Activated CD4-positive, alpha-beta T cell treated with anti-CD3 and anti-CD28 coated beads, Interleukin-2, amount 10 ng/mL, durations not matched to agents 7 days and 5 days (primary cell): ENCODE measurements at places on chromosomes 4 and X. TPM values are rescaled to one million over a fixed set of nuclear protein-coding genes. Genes with fewer than 3 reads are reported as not detected.

The AR gene
- not detected for total RNA-seq

DNA sequence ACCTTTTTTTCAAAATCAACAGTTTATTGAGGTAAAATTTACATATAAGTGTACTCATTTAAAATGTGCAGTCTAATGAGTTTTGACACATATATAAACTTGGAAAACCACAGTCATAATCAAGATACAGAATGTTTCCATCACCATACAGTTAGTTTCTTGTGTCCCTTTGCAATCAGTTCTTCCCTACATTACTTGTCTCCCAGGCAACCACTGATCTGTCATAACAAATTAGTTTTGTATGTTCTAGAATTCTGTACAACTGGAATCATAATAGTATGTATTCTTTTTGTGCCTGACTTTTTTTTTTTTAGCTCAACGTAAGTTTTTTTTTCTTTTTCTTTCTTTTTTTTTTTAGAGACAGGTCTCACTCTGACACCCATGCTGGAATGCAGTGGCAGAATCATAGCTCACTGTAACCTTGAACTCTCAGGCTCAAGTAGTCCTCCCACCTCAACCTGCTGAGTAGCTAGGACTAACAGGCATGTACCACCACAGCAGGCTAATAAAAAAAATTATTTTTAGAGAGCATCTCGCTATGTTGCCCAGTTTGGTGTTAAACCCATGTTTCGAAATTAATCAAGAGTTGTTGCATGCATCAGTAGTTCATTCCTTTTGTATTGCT is 26.9 kb downstream of the ARFIP1 start:
- no peak overlapping the region for H3K27ac ChIP-seq
- H3K4me3 ChIP-seq: no peak overlapping the region
- peaks cover 14% of the 10 kb centered on the region for H3K4me1 ChIP-seq

The TMEM271 gene
- total RNA-seq: not detected

DNA sequence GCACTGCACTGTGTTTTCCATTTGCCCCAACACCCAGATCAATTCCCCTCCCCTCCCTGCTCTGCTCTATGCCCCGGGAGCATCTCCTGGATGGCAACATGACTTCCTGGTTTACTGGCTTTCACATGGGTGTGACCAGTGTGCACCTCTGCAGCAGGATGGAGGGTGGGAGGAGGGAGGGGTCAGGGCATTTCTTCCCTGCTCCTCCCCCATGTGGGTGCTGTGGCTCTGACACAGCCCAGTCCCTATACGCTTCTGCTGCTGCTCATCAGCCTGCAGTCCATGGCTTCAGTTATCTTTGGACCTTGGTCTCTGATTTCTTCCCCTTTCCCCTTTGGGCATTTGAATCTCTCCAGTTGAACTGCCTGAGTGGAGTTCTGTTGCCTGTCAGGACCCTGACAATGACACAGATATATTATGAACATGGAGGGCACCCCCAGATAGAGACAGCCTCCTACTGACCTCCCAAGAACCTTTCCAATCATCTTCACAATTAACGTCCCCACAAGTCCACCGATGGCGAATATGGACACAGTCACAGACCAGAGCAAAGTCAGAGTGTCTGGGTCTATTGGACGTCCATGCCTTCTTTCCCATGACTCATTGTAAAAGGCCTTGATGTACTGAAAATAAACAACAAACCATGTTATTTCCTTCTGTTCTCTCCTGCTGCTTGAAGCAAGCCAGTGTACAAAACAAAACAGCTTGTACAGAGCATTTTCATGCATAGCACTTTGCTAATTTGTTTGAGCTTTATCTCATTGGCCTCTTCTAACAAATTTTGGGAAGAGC is 24.8 kb downstream of the SLC2A9 start:
- H3K27me3 ChIP-seq: no peaks in the 10 kb centered on the region
- no peak overlapping the region for H3K27ac ChIP-seq
- DNase-seq: no peak
- peaks cover 55% of the 10 kb centered on the region for H3K4me1 ChIP-seq
- no peak overlapping the region for H3K4me3 ChIP-seq
- peaks cover 6% of the 10 kb centered on the region for H3K36me3 ChIP-seq

DNA sequence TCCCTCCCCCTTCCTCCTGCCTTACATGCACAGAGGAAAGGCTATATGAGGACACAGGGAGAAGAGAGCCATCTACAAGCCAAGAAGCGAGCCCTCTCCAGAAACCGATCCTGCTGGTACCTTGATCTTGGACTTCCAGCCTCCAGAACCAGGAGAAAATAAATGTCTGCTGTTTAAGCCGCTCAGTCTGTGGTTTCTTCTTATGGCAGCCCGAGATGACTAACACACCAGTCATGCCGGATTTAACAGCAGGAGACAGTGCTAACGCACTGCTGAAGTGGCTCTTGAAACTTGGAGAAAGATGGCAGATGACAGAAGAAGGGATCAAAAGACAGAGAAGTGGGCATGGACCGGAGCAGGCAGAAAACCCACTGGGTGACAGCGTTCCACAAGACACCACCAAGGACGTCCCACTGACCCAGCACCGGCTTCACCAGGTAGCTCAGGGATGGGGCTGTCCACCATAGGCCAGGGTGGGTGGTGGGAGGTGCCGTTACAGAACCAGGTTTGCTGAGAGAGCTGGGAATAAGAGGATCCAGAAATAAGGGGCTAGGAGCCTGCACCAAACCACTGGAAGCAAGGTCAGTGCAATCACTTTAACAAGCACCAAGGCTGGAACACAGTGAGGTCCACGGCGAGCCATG is 6.2 kb upstream of the MAN2B2 start:
- no peak for DNase-seq
- H3K4me1 ChIP-seq: no peaks in the 10 kb centered on the region
- no peak overlapping the region for H3K4me3 ChIP-seq
- H3K36me3 ChIP-seq: no peaks in the 10 kb centered on the region

The PDE5A gene
- 0.15 TPM for total RNA-seq

- H3K27me3 ChIP-seq: no peaks in the 10 kb centered on the region
- H3K36me3 ChIP-seq: peaks cover 48% of the 10 kb centered on the region
- H3K27ac ChIP-seq: peak overlapping the region; percentile 41
- DNase-seq: peak; percentile 45
- no peak overlapping the region for H3K4me3 ChIP-seq
Observed at GRCh38 chrX:41720125-41720779, 3.7 kb upstream of the GPR82 start.

The PDLIM5 gene
- total RNA-seq: 23.2 TPM

DNA sequence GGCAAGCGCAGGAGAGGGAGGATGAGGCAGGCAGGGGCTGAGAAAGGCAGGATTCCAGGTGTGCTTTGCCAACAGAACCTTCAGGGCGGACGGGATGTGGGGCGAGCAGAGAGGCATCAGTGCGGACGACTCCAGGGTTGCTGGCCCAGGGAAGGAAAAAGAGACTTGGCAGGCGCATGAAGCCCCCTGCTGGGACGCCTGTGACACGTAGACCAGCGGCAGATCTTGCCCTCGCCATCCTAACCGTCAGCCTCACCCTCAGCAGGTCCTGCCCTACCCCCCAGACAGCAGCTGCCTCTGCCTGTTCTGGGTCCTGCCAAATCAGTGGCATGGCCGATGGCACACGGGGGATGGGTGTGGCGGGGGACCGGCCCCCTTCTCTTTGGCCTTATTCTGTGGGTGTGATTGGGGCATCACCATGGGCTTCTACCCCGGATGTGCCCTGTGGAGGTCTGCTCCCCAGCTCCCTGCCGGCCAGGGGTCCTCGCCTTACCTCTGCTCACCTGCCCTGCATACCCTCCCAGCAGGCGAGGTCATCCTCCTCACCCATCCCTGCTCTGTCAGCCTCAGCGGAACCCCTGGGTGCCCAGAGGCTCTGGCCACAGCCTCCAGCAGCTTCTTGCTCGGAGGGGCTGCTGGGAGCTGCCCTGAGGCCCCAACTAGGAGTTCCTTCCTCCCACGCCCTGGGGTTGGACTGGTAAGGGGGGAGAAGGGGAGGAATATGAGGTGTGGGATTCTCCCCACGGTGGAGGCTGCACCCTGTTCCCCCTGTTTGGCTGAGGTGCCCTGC is 2.9 kb upstream of the SH3BP2 start:
- no peak overlapping the region for H3K4me3 ChIP-seq
- no peak for DNase-seq
- H3K27me3 ChIP-seq: no peaks in the 10 kb centered on the region

DNA sequence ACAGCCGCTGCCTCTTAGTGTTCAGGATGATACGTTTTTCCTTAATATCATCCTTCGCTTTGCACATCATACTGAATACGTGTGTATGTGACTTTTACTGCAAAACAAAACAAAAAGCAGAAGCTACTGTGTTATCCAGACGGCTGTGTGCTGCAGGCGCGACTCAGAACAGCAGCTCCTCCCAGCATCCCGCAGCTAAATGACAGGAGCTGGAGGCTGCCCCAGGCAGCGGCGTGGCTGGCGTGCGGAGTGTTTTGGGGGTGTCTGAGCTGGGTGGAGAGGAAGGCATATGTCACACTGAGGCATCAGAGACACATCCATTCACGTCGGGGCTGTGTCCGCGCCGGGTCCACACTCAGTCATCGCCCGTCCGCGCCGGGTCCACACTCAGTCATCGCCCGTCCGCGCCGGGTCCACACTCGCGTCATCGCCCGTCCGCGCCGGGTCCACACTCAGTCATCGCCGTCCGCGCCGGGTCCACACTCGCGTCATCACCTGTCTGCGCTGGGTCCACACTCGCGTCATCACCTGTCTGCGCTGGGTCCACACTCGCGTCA is 16.6 kb downstream of the PCGF3 start:
- peaks cover 39% of the 10 kb centered on the region for H3K36me3 ChIP-seq
- no peak overlapping the region for H3K27ac ChIP-seq
- H3K27me3 ChIP-seq: no peaks in the 10 kb centered on the region
- H3K4me1 ChIP-seq: peaks cover 8% of the 10 kb centered on the region

GRCh38 chrX:147803948-147804347 is 107.8 kb upstream of the FMR1 start:
- H3K27me3 ChIP-seq: no peaks in the 10 kb centered on the region
- DNase-seq: peak; percentile 14
- no peaks in the 10 kb centered on the region for H3K36me3 ChIP-seq
- H3K27ac ChIP-seq: no peak overlapping the region
- peaks cover 7% of the 10 kb centered on the region for H3K4me1 ChIP-seq
- H3K4me3 ChIP-seq: no peak overlapping the region

DNA sequence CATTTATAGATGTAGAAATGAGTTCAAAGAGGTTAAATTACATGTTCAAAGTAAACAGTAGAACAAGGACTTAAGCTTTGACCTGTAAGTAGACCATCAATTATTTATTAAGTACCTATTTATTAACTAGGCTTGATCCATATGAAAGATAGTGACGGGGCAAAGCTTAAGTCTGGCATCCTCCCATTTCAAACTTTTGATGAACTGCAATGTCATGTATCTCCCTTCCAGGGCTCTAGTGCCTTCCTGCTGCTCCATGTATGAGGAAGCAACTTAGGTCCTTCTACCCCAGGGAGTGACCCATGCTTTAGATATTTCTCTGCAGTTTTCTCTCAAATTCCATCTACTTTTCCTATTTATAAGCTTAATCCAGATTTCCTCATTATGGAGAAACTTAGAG is 31.9 kb upstream of the ANTXR2 start:
- no peak for DNase-seq
- H3K27ac ChIP-seq: no peak overlapping the region
- H3K4me1 ChIP-seq: no peaks in the 10 kb centered on the region
- H3K27me3 ChIP-seq: peaks cover 9% of the 10 kb centered on the region

The CRMP1 gene
- total RNA-seq: 0.12 TPM

DNA sequence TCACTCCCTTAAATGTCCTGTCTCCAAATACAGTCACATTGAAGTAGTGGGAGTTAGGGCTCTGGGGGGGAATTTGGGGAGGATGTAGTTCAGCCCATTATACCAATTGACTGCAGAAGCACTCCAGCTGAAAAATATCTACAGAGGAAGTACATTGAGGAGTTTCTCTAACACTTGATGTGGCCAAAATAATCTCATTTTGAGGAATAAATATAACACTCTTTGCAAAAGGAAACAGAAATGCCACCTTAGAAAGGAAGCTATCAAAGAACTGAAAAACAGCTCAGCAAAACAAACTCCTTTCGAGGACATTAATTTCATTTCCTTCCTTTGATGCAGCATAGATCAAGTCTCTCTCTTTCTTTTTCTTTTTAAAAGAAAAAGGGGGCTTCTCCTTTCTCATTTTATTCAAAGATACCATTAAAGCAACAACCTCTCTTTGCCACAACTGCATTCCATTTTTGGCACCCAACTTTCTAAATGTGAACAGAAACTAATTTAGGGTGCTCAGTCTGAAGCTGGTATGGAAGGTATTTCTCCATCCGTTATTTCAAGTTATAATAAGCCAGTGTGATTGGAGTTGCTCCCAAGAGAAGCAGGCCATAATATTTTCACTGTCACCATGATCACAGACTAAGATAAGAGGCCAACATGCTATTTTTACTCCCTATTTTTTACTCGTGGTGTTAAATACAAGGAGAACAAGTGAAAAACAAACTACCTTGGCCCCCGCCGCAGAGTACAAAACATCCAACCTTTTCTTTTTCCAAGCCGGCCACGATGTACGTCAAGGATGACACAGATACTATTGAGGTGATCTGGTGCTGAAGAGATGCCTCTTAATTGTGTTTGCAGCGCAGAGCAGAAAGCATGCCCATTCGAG is 230.4 kb upstream of the GATB start:
- no peaks in the 10 kb centered on the region for H3K27me3 ChIP-seq
- peak overlapping the region; percentile 90 for H3K27ac ChIP-seq
- H3K4me3 ChIP-seq: peak overlapping the region; percentile 31
- DNase-seq: no peak
- H3K36me3 ChIP-seq: peaks cover 25% of the 10 kb centered on the region

The PHOX2B gene
- total RNA-seq: not detected

The NLRP2B gene
- not detected for total RNA-seq

The SLC16A2 gene
- total RNA-seq: 0.12 TPM

GRCh38 chrX:87167841-87168240 is 349.8 kb upstream of the KLHL4 start:
- no peak for DNase-seq
- H3K4me1 ChIP-seq: no peaks in the 10 kb centered on the region
- no peaks in the 10 kb centered on the region for H3K27me3 ChIP-seq
- H3K4me3 ChIP-seq: no peak overlapping the region
- H3K36me3 ChIP-seq: no peaks in the 10 kb centered on the region
- H3K27ac ChIP-seq: no peak overlapping the region

The GNL3L gene
- 53.9 TPM for total RNA-seq

The STATH gene
- not detected for total RNA-seq

The DCAF12L2 gene
- not detected for total RNA-seq

The HSFX4 gene
- total RNA-seq: not detected

GRCh38 chrX:76815754-76816153 is 388.2 kb downstream of the MAGEE1 start:
- no peak overlapping the region for H3K27ac ChIP-seq
- H3K27me3 ChIP-seq: no peaks in the 10 kb centered on the region
- no peak overlapping the region for H3K4me3 ChIP-seq

DNA sequence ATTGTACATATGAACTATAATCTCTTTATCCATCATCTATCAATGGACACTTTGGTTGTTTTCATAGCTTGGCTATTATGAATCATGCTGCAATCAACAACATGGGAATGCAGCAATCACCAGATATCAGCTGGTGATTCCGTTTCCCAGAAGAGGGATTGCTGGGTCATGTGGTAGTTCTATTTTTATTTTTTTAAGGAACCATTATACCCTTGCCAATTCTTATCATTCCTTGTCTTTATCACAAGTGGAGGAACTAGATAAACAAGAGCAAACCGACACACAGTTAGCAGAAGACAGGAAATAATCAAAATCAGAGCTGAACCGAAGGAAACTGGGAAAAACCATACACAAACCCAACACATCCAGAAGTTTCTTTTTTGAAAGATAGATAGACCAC is 14.5 kb upstream of the LNX1 start:
- H3K36me3 ChIP-seq: no peaks in the 10 kb centered on the region
- no peak for DNase-seq
- H3K27ac ChIP-seq: no peak overlapping the region
- H3K27me3 ChIP-seq: peaks cover 6% of the 10 kb centered on the region

The RAB40AL gene
- 0.31 TPM for total RNA-seq
